NCI-H2227 treated with DMSO at 0.1 percent for 48 hours (cell line): ENCODE measurements at places on chromosomes 7 and 10.

DNA sequence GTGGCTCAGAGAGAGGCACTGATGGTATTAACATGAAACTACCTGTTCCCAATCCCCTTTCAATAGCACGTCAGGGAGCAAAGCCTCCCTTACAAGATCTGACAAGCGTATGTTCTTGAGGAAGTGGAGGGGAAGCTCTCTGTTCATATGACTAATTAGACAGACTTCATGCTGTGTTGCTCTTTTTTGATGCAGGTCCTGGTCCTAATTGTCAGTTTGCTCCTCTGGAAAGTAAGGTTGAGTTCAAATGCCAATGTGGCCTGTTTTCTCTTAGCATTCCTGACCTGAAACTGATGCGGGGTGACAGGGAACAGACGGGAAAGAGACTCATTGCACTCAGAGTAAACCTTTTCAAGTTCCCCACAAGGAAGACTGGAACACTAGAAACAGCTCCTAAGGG, 27.0 kb upstream of the TBX20 start:
- no peak for DNase-seq

DNA sequence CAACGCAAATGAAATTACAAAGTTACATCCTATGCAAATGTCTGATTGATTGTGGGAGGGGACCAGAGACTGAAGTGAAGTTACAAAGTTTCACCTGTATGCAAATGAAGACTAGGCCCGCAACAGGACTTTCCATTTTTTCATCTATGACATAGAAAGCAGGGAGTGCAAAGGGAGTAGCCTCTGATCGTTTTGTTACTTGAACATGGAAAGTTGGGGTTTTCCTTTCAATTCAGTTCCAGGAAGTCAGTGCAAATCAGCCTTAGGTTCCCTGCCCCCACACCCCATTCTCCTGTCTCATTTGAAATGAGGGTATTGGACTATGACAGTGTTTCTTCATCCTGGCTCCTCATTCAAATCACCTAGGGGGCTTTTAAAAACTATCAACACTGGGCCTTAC, 96.9 kb upstream of the HABP2 start:
- no peak for DNase-seq

GRCh38 chr7:99840136-99840869, 12.5 kb downstream of the CYP3A43 start:
- no peak for DNase-seq

GRCh38 chr10:73911553-73912004, 647 bp downstream of the PLAU start:
- DNase-seq: no peak

GRCh38 chr10:100551738-100552137, 16.0 kb downstream of the HIF1AN start:
- DNase-seq: no peak

- peak; percentile 57 for DNase-seq
Measured at GRCh38 chr7:123580406-123581161, 21.0 kb upstream of the ASB15 start.

- no peak for DNase-seq
Measured at GRCh38 chr7:30140456-30140855, 5.7 kb downstream of the MTURN start.

- no peak for DNase-seq
Measured at GRCh38 chr10:969473-970150, 18.6 kb upstream of the GTPBP4 start.

GRCh38 chr10:77943121-77943901, 16.8 kb upstream of the DLG5 start:
- DNase-seq: no peak

DNA sequence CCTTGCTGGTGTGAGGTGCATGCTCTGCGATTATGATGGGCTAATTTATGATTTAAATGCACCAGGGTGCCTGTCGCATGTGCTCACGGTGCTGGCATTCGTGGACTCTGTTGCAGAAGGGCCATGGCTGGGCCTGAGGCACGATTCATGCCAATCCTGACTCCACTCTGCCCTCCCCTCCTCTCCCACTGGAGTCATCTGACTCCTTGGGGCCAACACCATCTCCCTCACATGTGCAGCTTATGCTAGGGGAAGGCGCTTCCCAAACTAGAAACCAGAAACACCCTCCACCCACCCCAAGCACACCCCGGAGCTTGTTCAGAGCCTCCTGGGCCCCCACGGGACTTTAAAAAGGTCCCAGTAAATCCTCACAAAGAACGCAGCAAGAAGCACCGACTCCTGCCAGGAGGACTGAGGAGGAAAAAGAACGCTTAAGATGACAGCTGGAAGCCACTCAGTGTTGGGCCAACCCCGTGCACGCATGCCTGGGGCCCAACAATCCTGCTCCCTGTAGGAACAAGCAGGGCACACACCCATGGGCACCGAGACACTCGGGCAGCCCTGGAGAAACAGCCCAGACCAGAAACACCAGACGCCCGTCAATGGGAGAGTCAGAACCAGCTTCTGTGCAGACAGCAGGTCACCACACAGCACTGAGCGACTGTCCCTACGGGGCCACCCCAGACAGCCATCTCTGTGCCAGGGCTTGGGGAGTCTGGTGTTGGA, 14.1 kb downstream of the BRI3 start:
- DNase-seq: no peak

DNA sequence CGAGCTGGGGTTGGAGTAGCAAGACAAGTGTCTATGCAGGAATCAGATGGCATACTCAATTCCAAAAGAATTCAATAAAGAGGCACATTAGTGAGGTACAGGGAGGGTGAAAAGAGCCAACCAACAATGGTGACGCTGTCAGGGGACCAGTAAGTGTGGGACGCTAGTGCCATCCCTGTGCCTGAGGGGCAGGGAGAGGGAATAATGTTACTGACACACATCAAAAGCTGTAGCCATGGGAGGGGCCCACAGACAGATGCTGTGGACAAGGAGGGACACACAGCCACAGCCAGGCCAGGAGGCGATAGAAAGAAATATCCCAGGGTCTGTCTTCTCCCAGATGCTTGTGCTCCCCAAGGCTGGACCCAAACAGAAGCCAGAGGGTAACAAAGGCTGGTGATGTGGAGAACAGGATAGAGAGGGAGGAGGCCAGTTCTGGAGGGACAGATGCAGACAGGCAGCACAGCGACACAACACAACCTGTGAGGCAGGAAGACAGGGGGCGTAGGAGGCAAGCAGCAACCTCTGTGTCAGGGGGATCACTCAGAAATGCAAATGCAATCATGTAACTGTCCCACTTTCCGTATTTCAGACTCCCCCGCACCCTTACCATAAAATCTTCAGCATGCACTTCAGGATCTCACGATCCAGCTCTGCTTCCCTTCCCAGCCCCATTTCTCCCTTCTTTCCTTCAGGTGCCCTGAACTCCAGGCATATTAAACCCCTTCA, 240.5 kb upstream of the FZD8 start:
- DNase-seq: no peak

DNA sequence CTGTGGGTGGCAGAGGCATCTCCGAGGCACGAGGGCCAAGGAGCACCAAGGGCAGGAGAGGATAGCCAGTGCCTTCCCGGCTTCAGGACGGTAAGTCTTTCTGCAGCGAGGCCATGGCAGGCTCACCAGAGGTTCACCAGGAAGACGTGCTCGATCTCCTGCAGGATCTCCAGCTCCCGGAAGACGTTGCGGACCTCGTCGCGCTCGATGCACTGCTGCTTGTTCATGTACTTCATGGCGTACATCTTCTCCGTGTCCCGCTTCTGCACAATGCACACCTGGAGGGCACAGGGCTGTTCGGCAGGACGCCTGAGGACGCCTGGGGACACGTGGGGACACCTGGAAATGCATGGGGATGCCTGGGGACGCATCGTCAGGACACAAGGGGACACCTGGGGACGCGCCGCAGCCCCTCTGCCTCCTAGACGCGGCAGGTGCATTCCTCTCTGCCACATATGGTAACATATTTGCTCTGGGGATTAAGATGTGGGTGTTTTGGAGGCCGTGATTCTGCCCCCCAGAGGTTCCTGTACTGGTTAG, 41.2 kb downstream of the DPYSL4 start:
- no peak for DNase-seq

DNA sequence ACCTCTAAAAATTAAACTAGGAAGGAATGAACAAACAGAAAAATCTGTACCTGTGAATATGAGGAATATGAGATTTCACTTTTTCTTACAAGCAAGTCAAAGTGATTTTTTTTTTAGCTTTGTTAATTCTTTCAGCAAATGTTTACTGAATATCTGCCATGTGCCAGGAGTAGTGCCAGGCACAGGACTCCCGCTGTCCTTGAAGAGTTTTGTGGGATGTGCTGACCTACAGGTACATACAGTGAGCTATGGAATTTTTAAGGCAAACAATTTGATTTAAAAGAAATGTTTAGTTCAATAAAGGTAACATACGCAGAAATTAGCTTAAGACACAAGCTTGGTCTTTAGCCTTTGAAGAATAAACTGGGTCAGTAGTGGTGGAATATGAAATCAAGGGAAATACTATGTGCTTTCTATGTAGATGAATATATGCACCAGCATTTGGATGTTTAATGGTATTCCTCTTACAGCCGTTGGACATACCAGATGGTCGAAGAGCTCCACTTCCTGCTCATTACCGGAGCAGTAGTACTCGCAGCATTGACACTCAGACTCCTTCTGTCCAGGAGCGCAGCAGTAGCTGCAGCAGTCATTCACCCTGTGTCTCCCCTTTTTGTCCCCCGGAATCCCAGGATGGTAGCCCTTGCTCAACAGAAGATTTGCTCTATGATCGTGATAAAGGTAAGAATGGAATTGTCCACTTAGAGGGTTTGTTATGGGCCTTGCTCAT, 102.0 kb downstream of the GLCCI1 start:
- DNase-seq: no peak

- DNase-seq: no peak
Measured at GRCh38 chr7:93475811-93476210, 98.7 kb downstream of the CALCR start.

- no peak for DNase-seq
Measured at GRCh38 chr7:471866-472639, 47.6 kb downstream of the PDGFA start.
